ENCODE measurements at places on chromosomes 13 and 19.

DNA sequence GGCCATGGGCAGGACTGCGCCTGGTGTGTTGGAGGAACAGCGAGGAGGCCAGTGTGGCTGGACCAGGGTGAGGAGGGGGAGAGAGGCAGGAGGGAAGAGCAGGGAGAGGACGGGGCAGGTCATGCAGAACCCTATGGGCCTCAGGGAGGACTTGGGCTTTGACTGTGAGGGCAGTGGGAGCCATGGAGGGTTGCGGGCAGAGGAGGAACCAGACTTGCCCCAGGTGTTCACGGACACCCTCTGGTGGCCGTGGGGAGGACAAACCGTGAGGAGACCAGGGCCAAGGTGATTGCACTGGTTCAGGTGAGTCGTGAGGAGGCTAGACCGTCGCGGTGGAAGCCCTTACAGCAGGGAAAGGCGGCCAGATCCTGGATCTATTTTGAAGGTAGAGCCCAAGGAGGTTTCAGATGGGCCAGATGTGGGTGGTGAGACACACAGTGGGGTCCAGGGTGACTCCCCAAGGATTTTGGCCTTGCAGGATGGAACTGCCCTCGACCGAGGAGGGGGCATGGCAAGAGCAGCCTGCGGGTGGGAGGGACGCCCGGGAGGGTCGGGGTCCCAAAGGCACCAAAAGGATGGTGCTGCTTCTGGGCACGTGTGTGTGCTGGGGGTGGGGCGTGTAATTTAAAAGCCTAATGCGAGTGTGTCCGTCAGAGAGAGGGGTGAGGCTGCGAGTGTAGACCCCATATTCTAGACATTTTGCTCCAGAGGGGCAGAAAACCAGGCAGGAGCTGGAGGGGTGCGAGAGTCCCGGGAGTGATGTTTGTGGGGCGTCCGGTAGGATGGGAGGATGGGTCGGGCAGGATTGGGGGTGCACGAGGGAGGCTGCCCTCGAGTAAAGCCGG, 2.7 kb upstream of the REXO1 start:
- DNase-seq, result no peak

- DNase-seq, result no peak
Observed at GRCh38 chr13:74706801-74707200, 572.6 kb upstream of the KLF12 start.

- peak; percentile 9 for DNase-seq
Observed at GRCh38 chr19:45340232-45340898, at the start of gene KLC3. Gene KLC3 (plus strand): TSS chr19:45340750. CDS start chr19:45345542, 4,792 bp downstream.

DNA sequence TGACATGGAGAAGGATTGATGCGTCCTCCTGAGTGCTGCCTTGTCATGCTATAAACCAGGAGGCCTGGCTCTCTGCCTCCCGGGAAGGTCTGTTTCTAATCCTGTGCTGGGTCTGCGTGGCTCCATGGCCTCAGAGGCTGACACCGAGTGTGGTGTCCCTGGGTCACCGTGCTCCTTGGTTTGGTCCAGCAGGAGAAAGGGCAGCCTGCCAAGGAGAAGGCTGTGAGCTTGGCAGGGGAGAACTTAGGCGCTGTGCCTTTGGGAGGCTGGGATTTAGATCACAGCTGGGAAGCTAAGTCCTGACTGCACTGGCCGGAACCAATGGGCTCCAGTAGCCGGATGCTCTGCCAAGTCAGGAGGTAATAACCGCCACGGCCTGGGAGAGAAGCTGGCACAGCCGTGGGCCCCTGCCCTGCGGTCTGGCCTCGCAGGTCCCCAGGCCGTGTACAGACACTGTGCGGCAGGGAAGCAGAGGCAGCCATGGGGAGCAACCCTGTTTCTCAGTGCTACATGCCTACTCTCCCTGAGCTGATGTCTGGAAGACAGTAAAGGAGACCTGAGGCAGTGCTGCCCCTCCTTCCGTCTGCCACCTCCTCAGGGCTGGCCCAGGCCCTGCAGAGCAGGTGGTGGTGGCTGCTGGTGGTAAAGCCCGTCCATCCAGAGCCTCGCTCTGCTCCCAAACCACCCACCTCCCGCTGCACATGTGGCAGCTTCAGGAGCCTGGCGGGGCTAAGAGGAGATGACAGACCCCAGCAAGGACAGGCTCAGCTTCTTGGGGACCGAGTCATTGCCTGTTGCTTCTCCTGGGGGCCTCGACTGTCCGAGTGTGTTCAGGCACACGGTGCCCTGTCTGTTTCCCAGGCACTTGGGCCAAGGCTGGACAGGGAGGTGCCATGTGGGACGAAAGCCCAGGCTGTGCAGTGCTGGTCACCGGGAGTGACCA, 44.9 kb downstream of the C13orf46 start:
- DNase-seq, result no peak

- no peak for DNase-seq
Observed at GRCh38 chr19:10815007-10815536, 20.9 kb downstream of the TMED1 start.

DNA sequence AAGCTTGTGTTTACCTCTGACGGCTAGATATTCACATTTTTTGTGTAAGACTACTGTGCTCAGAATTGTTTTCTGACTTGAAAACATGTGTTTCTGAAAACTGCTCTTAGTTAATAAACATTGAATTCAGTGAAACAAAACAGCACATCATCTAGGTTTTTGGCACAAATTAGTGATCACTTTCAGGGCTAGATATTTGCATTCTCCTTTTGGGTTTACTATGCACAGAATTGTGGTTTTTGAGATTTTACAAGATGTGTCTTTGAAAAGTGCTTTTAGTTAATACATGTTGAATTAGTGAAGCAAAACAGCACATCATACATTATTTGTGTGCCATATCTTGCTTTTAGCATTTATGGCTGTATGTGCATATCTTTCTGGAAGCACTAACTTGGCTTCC, 8.2 kb upstream of the PARP4 start:
- no peak for DNase-seq

GRCh38 chr19:12703046-12703445, 6.6 kb upstream of the FBXW9 start:
- peak; percentile 43 for DNase-seq

- DNase-seq, result no peak
Observed at GRCh38 chr13:110044551-110045111, 258.2 kb upstream of the IRS2 start.

DNA sequence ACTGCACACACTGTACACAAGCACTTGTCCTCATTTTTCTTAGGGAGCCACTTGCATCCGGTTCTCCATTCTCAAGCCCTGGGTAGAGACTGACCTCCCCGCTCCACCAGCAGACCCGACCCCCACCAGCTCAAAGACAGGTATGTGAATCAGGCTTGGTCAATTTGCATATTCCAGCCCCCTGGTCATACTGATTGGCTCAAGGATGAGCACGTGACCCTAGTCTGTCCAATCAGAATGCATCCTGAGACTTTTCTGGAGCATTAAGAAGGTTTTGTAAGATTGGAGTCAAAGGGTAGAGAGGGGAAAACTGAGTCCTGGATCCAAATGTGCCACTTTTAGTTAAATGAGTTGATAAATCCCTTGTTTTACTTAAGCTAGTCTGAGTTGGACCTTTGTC, 34.1 kb downstream of the NOTCH3 start:
- DNase-seq, result no peak

DNA sequence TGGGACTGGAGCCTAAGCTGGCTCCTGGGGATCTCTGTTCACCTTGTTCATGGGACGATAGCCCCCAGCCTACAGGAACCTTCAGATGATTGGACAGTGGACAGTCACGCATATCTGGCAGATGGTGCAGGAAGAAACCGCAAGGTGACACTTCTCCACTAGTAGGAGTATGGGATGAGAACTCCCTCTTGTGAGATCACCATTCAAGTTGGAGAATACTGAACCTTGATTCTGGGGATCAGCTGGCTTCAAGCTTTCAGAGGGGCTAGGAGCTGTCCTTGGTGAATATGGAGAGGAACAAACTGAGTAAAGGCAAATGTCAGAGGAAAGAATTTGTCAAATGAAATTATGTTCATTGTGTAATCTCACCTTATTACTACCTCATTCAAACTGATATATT, 204.5 kb downstream of the PDS5B start:
- no peak for DNase-seq

DNA sequence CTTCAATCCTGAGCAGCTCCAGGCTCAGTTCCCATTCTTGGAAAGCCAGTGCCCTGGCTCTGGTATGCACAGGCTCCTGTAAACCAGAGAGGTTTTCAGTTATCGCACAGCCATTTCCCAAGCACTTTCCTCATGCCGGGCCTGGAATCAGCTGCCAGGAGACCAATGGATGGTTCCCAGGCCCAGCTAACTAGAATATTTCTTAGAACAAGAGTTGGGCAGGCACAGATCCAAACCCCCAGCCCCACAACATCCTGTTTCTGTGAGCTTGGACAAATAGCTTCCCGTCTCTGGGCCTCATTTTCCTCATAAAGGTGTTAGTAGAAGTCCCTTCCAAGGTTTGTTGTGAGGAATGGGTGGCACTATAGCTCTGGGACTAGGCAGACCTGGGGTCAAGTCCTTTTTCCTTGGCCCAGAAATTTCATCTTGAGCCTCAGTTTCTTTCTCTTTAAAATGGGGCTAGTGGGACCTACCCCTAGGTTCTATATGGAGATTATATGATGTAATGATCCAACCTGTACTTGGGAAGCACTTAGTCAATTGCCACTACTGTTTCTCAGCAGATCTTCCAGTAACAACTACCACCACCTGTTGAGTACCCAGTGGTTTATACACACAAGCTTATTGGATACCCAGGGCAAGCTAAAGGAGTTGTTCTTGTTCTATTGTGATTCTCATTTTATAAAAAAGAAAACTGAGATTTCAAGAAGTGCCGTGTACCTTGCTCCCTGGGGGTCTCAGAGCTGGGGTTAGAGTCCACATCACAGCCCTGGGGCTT, 5.1 kb upstream of the CCDC97 start:
- DNase-seq, result no peak

DNA sequence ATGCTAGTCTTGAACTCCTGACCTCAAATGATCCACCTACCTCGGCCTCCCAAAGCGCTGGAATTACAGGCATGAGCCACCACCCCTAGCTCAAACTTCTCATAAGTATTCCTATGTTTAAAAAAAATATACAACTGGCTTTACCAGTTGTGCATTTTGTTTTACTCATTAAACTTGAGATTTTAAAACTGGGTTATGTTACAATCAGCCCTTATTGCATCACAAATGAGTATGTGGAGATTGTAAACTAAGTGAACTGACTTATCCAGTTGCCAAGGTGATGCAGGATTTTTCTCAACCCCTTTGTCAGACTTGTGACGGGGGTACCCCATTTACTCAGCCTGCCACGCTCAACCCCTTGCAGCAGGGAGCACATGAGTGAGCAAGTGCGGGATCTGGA, 14.4 kb upstream of the GTF2F2 start:
- no peak for DNase-seq

DNA sequence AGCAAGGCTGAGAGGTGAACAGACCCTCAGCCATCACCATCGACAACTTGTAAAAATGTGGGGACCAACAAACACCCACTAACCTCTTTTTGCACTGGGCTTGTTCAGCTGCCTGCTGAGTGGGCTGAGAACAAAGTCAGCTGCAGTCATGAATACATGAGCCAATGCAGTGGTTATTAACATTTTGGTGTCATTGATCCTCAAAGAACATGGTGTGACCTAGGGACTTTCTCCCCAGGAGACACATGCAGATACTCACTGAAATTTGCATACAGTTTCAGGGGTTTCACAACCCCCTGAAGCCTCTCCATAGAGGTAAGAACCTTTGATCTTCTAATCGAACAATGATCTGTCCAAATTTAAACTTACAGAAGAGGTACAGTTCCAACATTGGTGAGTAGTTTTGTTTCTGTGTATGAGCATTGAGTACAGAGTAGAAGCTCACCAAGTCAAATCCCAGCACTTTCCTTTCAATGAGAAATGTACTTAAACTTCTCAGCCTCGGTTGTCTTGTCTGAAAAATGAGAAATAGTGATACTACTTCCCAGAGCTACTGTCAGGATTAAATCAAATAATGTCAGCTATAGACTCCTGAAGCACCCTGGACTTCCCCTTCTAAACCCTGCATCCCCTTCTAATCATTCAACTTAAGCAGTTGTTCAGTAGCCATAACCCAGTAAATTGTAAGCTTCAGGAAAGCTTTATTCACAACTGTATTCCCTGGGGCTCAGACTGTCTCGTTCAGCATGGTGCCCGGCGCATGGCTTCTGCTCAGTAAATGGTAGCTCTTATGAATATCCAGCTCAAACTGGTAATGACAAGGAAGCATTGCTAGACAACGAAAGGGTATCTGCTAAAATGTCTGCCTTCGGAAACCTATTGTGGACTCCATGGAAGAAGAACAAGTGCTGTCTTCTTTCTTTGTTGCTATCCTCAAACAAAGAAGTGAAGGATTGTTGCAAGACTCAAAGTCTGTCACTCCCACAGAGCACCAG, 148.7 kb downstream of the FOXO1 start:
- DNase-seq, result no peak

DNA sequence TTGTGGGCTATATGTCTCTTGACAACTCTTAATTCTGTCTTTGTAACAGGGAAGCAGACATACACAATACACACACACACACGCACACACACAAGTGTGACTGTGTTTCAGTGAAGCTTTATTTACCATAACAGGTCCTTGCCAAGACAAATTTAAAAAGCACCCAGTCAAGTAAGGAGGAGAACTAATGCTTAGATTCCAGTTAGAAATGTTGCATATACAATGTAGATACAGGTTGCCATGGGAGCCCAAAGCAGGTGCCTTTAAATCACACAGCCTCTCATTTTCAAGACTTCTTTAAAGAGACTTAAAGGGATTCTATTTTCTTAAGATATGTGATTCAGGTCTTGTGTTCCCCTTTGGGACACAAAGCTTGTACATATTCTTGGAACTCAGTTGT, 1551.9 kb downstream of the EFNB2 start:
- no peak for DNase-seq

- DNase-seq, result no peak
Observed at GRCh38 chr13:81714513-81714912, 1373.6 kb upstream of the SPRY2 start.

- DNase-seq, result no peak
Observed at GRCh38 chr19:17504030-17504429, 7.4 kb upstream of the PGLS start.

DNA sequence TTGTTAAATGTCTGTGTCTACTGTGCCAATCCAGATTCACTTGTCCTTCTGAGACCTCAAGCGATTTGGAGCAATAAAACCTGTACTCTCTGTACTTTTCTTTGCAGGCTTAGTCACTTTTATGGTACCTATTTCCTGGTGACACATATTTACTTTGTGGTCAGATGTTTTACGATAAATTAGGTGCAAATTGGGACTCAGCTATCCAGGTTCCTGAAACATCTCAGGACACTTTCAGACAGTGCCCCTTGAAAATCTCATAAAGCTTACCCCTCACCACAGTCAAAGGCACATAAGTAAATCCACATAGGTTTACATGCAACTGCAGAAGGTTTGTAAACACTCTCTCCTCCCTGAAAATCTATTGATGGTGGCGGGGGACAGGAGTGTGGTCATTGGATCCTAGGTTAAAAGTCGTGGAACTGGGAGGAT, 438.8 kb downstream of the EFNB2 start:
- no peak for DNase-seq

DNA sequence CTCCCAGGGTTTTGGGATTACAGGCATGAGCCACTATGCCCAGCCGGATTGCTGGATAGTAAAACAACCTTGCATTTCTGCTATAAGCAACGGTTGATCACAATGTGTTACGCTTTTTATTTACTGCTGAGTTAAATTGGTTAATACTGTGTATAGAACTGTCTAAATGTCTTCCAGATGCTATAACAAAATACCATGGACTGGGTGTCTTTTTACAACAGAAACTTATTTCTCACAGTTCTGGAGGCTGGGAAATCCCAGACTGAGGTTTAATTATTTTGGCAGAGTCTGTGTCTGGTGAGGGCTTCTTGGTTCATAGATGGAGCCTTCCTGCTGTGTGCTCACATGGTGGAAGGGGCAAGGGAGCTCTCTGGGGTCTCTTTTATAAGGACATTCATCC, 65.5 kb downstream of the ING1 start:
- no peak for DNase-seq

Measured in NCI-H2029 (cell line).